ENCODE measurements at places on chromosomes 7 and 10.

- DNase-seq, result no peak
Measured at GRCh38 chr10:127194599-127194998, 1.8 kb downstream of the INSYN2A start.

DNA sequence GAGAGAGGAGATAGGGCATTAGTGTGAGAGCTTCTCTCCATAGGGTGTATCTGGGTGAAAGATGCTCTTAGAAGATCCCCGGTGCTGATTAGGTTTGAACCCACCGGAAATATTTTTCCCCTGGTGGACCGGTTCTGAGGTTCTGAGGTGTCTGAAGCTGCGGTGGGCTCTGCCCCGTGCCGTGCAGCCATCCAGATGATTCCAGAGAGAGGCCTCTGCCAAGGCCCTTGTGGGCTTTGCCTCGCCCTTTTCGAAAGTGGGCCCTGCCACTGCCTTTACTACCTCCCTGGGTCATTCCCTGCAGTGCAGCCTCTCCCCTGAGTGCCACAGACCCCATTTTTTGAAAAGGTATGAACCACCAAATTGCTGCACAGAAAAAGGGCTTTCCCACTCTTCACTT, 2.8 kb downstream of the GIMAP8 start:
- DNase-seq, result peak; percentile 20

GRCh38 chr10:5544216-5544805, 19.6 kb downstream of the CALML3 start:
- no peak for DNase-seq

DNA sequence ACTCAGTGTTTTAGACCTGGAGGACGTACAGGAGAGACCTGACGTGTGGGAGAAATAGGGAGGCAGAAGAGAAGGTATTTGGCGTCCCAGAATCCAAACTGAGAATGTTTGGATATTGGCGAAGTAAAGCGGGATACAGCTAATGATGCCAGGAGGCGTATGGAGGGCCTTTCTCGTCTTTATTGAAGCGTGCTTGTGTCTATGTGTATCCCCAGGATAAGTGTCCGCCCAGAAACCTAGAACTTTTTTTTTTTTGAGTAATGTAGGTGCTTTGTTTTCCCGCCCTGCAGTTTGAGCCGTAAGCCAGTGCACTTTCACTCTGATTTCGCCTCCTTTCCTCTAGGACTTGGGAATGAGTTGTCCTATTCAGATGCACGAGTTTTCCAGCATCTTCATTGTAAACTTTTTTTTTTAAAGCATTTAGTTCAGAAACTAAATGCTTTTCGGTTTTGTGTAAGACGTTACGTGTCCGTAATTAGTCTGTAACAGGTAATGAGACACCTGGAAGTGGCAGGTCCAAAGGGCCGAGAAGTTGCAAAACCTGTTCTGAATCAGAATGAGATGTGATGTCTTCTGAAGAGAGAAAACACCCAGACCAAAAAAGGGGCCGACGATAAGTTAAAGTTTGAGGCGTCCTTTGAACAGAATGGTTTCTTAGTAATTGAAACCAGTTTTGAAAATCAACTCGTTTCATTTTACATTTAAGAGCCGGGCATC, 746 bp downstream of the ARL5B start:
- peak; percentile 30 for DNase-seq

DNA sequence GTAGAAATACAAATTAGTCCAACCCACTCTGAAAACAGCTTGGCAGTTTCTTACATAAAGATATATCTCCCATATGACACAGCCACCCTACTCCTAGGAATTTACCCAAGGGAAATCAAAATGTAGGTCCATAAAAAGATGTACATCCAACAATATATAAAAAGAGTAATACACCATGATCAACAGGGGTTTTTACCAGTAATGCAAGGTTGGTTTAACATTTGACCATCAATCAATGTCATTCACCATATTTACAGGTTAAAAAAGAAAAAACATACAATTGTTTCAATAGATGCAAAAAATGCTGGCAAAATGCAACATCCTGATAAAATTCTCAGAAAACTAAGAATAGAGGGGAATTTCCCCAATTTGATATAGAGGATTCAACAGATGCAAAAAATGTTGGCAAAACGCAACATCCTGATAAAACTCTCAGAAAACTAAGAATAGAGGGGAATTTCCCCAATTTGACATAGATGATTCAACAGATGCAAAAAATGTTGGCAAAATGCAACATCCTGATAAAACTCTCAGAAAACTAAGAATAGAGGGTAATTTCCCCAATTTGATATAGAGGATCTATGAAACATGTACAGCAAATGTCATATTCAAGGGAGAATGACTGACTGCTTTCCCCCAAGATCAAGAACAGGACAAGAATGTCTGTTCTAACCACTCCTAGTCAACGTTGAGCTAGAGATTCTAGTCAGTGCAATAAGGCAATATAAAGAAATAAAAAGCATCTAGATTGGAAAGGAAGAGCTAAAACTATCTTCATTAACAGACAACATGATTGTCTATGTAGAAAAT, 13.7 kb downstream of the ADAP1 start:
- DNase-seq, result no peak

GRCh38 chr10:35650894-35651293, 8.8 kb upstream of the FZD8 start:
- no peak for DNase-seq

DNA sequence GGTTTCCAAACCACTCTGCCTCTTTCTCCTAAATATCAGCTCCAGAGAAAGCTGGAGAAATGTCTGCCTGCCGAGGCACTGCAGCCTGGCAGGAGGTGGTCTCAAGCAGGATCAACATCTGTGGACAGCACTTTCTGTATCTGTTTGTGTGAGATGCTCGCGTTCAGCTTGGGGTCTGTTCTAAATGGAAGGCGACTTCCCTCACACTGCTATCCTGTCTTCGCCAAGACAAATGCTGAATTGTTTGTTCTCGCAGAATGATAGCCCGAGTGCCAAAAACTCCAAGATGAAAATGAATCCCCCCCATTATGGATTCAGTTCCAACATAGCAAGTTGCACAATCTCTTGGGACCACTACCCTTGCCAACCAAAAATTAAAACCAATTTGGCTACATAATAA, 72.2 kb upstream of the PALS2 start:
- DNase-seq, result no peak

DNA sequence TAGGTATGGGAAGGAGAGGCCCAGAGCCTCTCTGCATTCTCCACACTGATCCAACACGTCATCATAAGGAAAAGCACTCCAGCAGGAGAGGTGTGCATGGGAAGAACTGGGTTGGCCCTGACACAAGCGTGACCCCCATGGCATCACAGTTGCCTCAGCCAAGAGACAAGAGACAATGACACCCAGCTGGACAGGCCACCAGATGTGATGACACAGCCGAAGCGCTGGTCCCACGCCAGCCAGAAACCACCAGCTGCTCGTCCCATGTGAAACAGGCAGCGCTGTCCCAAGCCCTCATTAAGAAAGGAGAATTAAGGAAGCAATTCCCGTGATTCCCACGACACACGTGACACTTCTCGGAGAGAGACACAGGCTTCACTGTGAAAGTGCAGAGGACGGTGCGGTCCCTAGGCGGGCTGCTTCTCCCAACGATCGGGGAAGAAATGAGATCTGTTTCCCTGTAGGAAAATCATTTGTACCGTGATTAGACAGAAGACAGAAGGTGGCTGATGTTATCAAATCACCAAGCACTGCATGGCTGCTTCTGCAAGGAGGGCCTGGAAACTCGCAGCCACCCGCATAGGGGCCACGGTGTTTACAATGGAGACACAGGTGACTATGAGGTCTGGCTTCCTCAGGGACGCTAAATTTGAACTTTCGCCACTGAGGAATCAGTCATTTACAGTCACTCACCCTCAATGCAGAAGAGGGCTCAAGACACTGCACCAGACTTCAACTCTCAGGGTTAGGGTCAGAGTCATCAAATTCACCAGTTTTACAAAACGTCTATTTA, 74.5 kb downstream of the DIP2C start:
- no peak for DNase-seq

DNA sequence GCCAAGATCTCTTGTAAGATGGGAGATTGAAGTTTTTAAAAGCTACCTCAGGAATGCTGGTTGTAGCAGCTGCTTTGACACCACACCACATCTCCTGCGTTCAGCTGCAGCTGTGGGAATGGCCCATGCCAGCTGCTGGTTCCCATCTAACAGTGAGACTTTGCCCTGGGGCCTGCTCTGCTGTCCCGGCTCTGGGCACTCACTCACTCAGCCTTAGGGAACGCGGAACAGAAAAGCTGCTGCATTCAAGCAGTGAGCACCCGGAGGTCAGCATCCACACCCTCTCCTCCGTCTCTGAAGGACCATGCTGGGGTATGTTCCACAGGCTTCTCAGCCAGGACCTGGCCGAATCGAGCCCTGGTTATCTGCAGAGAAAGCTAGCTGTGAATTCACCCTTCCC, 197.1 kb upstream of the CXCL12 start:
- no peak for DNase-seq

- no peak for DNase-seq
Measured at GRCh38 chr7:144885478-144885877, 49.6 kb upstream of the TPK1 start.

GRCh38 chr10:91711885-91712680, 79.2 kb upstream of the PPP1R3C start:
- no peak for DNase-seq

DNA sequence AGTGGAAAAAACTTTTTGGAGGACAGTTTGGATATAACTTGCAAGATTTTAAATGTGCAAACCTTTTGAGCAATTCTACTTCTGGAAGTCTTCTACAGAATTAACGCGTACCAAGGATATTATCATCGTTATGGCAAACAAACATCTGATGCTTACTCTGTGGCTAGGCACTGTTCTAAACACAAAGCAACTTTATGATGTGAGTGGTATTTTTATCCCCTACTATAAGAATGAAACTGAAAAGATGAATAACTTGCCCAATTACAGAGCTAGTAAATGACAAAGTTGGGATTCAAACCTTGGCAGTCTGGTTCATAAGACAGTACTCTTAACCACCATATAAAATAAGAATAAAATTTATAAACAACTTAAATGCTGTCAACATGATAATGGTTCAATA, 15.8 kb downstream of the ASZ1 start:
- no peak for DNase-seq

DNA sequence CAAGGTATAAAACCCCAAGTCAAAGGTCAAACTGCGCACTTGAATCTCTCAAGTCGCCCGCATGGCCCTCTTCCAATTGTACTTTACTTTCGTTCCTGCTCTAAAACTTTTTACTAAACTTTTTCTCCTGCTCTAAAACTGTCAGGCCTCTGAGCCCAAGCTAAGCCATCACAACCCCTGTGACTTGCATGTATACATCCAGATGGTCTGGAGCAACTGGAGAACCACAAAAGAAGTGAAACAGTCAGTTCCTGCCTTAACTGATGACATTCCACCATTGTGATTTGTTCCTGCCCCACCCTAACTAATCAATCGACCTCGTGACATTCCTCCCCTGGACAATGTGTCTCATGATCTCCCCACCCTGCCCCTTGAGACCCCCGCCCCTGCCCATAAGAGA, 35.6 kb upstream of the PIK3CG start:
- DNase-seq, result no peak

- DNase-seq, result no peak
Measured at GRCh38 chr10:60842694-60843093, 64.4 kb downstream of the CDK1 start.

GRCh38 chr10:96417441-96417840, 58.6 kb upstream of the OPALIN start:
- no peak for DNase-seq

DNA sequence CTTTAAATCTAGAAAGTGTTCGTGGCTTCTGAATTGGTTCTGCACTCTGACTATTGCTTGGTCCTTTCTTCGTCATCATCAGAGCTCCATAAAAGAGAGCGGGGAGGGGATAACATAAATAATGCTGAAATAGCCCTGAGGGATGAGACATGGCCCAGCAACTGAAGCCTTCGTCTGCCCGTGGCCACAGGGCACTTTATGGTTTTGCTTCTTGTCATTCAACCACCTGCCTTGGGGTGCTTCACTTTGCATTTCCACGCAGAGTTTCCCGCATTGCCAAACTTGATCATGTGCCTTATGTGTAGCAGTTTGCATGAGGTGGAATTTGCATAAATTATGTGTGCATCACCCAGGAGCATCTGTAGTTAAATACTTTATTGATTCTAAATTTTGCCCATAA, 15.9 kb downstream of the GSTO2 start:
- no peak for DNase-seq

GRCh38 chr10:11611248-11612020, at the start of gene USP6NL:
Gene USP6NL (minus strand): TSS chr10:11611650. CDS start chr10:11597634, 14,016 bp downstream.
- peak; percentile 74 for DNase-seq

DNA sequence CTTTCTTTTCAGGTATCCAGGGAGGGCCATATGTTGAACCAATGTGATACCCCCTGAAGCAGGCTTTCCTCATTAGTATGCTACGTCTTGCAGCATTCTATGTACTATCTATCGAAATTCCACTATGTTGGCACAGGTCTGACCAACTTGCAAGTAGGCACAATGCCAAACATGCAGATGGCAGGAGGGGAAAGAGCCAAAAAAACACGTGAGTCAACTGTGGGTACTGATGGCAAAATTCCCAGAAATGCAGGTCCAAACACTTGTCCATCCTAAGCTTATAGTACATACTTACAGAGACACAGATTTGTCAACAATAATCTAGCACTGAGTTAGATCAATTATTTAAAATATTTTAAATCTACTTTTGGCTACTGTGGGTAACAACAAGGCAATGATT, 394.9 kb downstream of the DGKB start:
- no peak for DNase-seq

GRCh38 chr10:128242641-128243040, 116.4 kb upstream of the MKI67 start:
- DNase-seq, result no peak

- no peak for DNase-seq
Measured at GRCh38 chr10:76442113-76442512, 1010.7 kb downstream of the LRMDA start.

DNA sequence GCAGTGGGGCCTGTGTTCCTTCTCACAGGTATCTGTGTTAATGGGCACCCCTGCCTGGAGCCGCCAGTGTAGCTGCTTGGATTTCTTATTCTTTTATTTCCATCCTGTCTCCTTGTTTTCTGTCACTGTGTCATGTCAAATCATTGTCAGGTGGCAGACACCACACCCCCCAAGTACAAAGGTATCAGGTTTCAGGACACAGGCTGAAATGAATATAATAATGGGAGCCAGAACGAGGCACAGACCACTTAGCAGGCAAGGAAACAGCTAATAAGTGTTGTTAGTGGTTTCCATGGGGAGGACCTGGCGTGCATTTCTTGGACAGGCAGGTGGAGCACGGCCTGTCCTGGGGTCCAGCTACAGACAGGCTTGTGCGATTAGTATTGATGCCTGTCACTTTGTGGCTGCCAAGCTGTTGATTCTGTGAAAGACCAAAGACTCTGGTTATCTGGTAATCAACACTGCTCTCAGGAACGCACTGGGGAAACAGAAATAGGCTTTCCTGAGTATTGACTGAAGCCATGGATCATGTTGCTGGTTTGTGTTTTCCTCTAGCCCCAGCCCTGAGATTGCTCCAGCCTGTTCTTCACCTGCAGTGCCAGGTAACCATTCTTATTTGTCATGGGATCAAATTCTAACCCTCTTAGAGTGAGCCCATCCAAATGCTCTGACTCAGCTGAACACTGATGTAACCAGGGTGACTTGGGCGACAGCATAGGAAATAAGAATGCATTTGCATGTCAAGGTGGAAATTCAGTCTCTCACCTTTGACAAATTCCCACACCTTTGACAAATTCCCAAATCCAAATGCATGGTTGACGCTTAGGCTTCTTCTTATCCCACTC, 1002.0 kb downstream of the LRMDA start:
- no peak for DNase-seq
